SHP77 treated with DMSO at 0.1 percent for 48 hours (cell line): ENCODE measurements at places on chromosomes 13 and 19.

GRCh38 chr13:98507282-98507797 lies 69.6 kb downstream of the STK24 start:
- DNase-seq, result peak; percentile 24

- DNase-seq, result no peak
These were observed 25.0 kb upstream of the SMAD9 start for GRCh38 chr13:36945078-36945477.

GRCh38 chr13:27038323-27038722 lies 133.3 kb downstream of the USP12 start:
- DNase-seq, result no peak

GRCh38 chr13:60146471-60146870 lies 17.3 kb downstream of the DIAPH3 start:
- no peak for DNase-seq

GRCh38 chr19:54670576-54671357 lies 8.0 kb downstream of the LILRB4 start:
- no peak for DNase-seq

DNA sequence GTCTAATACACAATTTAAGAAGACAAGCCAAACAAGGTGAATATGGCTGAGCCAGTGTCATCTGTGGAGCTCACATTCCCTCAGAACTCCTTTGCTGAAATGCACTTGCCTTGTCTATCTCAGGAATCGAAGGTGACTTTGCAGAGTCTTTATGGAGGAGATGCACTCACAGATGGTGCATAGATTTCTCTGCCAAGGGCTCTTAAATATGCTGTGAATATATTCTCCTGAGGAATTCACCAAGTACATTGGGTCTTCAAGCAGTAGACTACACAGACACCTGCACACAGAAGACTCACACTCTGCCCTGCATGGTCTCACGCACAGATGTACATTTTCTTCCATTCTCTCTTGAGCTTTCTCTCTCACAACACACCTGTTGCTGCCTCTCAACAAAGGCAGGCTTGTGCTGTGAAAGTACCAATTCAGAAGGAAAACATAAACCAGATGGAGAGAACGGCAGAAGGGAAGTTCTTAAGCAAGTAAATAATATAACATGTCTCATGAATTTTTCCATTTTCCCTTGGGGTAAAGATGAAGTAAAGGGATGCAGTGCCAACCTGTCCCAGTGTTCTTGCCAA lies 174.7 kb downstream of the DLEU7 start:
- no peak for DNase-seq

- no peak for DNase-seq
These were observed 43.2 kb downstream of the N4BP2L2 start for GRCh38 chr13:32495429-32495828.

GRCh38 chr19:2475018-2475701 lies 767 bp upstream of the GADD45B start:
- DNase-seq, result no peak

- no peak for DNase-seq
These were observed 43.8 kb downstream of the KLF12 start for GRCh38 chr13:74090397-74090796.

GRCh38 chr13:102195566-102196462 lies 206.0 kb downstream of the FGF14 start:
- no peak for DNase-seq

GRCh38 chr19:1112268-1113029 lies 8.7 kb downstream of the GPX4 start:
- DNase-seq, result no peak

- DNase-seq, result no peak
These were observed 14.7 kb downstream of the CDX2 start for GRCh38 chr13:27954406-27954851.

DNA sequence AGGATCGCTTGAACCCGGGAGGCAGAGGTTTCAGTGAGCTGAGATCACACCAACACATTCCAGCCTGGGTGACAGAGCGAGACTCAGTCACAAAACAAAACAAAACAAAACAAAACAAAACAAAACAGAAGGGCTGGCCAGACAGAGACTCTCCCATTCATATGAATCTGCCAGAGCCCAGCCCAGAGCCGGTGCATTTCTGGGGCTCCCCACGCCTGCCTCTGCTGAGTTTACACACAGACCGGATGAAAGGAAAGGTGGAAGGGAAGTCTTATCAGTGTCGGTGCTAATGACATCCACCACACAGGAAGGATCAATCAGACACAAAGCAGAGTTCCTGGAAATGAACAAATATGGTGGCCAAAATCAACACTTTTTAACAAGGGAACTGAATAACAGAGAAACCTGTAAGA lies 6.8 kb downstream of the TRAPPC6A start:
- DNase-seq, result no peak

- DNase-seq, result no peak
These were observed 24.6 kb downstream of the CHST8 start for GRCh38 chr19:33646306-33646705.

DNA sequence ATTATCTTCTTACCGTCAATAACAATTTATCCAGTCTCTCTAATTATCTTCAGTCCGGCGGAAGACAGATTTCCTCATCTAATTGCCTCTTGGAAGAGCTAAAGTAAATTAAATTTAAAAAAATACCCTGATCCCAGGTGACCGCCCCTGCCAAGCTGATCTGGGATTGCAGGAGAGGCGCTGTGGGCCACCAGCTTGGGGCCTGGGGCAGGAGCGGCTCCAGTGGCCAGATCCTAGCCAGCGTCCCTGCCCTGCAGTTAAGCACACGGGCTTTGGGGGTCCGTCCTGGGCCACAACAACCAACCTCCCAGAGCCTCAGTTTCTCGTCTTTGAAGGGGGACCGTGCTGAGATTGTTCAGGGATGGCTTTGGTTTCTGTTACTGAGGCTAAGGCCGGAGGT lies 12.4 kb upstream of the TMEM255B start:
- DNase-seq, result no peak

DNA sequence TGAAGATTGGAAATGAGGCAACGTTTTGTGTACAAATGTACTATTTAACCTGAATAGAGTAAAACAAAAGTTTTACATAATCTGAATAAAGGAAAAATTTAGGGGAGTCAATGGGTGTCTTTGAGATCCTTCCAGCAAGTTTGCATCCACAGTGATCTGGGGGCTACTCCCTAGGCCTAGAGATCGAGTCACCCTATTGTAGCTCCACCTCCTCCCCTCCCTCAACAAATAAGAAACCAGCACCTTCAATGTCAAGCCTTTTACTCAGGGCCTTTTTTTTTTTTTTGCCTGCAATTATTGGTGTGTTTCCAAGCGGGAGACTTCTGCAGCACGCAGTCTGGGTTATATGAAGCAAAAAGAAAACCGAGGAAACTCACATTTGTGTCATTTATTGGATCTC lies 16.3 kb upstream of the RAP2A start:
- no peak for DNase-seq

DNA sequence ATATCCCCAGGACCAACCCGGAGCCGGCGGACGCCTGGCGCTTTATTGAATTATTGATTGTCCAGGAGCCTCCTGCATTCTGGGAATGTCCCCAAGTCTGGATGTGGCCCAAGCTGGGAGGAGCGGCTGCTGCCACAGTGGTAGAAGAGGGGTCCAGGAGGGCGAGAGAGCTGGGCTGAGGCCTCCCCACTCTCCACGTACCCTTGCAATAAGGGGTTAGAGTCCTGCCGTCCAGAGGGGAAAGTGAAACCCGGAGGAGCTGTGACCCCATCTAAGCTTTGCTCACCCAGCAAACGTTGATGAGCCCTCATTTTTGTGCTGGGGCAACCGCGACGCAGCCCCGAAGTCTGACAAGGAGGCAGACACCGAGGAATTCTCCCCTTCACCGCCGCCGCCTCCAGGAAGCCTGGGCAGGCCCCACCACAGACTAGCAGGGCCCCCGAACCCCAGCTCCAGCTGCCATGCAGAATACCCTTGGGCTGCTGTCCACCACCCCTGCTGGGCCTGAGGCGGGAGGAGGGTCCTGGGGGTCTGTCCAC lies 1.4 kb upstream of the C2CD4C start:
- no peak for DNase-seq

GRCh38 chr13:110524541-110525257 lies 36.8 kb downstream of the RAB20 start:
- peak; percentile 55 for DNase-seq

GRCh38 chr19:28020619-28021258 lies 1192.2 kb downstream of the UQCRFS1 start:
- no peak for DNase-seq

GRCh38 chr13:101917475-101917810 lies 465.0 kb downstream of the ITGBL1 start:
- DNase-seq, result peak; percentile 84

- no peak for DNase-seq
These were observed 28.2 kb upstream of the FBL start for GRCh38 chr19:39874404-39874803.

DNA sequence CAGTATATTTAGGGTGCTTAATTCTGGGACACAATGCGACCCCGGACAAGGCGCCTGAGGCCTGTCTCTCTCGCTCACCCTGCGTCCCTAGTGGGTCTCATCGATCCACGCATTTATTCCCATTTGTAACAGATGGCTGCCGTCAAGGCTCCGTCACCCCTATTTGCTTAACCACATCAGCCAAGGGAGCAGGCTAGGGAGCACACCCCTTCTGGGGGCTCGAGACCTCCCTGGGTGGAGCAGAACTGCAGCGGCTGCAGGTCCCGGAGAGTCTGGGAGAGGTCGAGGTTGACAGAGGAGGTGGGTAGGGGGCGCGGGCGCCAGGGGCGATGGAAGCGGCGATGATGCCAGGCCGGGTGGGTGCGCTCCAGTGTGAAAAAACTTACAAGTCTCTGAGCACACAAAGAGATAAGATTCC lies 507 bp downstream of the ALG5 start:
- no peak for DNase-seq

- no peak for DNase-seq
These were observed 978 bp downstream of the ERICH4 start for GRCh38 chr19:41443813-41444455.

GRCh38 chr13:33445024-33445423 lies 159.5 kb upstream of the STARD13 start:
- no peak for DNase-seq

- no peak for DNase-seq
These were observed 265.2 kb upstream of the MAB21L1 start for GRCh38 chr13:35741657-35742056.

DNA sequence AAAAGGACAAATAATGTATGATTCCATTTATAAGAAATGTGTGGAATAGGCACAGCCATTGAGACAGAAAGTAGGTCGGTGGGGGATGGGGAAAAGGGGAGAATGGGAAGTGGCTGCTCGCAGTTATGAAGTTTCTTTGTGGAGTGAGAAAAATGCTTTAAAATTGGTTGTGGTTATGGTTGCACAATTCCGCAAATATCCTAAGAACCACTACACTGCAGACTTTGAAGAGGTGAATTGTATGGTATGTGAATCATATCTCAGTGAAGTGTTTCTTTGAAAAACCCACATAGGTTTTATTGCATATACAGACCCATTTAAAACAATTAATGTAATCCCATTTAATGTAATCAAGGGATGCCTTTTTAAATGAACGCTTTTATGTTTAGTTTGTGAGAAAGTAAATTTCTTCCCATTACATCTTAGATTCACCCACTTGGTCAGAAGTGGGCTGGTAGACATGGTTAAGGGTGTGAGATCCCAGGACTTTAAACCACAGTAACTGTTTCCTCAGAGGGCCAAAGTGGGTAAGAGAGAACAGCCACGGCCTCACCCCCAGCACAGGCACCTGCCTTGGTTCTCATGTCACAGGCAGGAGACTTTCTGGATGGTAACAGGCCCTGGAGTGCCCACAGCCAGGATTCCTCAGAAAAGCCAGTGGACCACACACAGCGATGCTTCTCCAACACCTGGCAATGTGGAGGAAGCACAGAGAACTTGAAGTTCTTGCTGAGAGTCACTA lies 119.3 kb upstream of the GJB6 start:
- no peak for DNase-seq

GRCh38 chr19:41998246-41999020 lies 4.4 kb upstream of the ATP1A3 start:
- peak; percentile 11 for DNase-seq

GRCh38 chr19:3360421-3361383 lies 5.7 kb upstream of the NFIC start:
- DNase-seq, result no peak

GRCh38 chr13:70816853-70817252 lies 708.6 kb upstream of the KLHL1 start:
- no peak for DNase-seq

- no peak for DNase-seq
These were observed 44.2 kb upstream of the HOMER3 start for GRCh38 chr19:18985257-18985656.

- DNase-seq, result no peak
These were observed 12.4 kb upstream of the TPP2 start for GRCh38 chr13:102584434-102584833.

- no peak for DNase-seq
These were observed 3.2 kb downstream of the RPL18A start for GRCh38 chr19:17862711-17863519.

DNA sequence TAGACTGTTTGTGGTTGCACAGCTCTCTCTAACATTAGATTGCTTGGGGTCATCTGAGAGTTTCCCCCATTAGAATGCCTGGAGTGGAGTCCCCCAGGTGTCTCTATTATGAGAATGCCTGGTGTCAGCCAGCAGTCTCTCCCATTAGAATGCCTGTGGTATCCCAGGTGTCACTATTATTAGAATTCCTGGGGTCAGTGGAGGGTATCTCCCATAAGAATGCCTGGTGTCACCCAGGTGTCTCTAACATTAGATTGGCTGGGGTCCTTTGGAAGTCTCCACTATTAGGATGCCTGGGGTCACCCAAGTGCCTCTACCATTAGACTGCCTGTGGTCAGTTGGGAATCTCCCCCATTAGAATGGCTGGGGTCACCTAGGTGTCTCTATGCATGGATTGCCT lies 1495.1 kb downstream of the UQCRFS1 start:
- DNase-seq, result no peak

DNA sequence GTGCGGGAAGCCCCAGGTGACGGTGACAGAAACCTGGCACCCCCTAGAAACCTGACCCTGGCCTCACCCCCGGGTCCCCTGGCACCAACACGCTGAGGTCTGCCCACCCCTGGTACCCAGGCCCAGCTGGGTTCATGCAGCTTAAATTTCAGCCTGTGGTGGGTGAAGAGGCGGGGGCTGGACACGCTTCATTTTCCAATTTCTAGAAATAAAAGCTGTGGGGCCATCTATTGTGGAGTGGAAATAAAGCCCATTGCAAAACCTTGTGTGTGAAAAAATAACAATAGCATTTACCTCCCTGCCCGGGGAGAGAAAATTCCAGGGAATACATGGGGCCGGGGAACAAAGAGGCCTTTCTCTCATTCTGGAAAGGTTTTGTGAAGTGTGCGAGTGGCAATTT lies 7.5 kb upstream of the FUT5 start:
- DNase-seq, result no peak

GRCh38 chr13:28297341-28297740 lies 159.0 kb downstream of the PAN3 start:
- DNase-seq, result no peak

- no peak for DNase-seq
These were observed 216.2 kb downstream of the IRS2 start for GRCh38 chr13:109569958-109570711.

- DNase-seq, result no peak
These were observed 158.1 kb downstream of the ZNF486 start for GRCh38 chr19:20325151-20325550.
